ENCODE measurements at places on chromosomes 3 and 15. TPM values are rescaled to one million over a fixed set of nuclear protein-coding genes. Genes with fewer than 3 reads are reported as not detected.

The ARL13B gene
- 22.6 TPM for total RNA-seq

The SLC15A2 gene
- total RNA-seq = 43.1 TPM

The GOLGA6L25 gene
- total RNA-seq = not detected

The USP50 gene
- 0.67 TPM for total RNA-seq

The SLC6A1 gene
- 11.5 TPM for total RNA-seq

The CCDC66 gene
- 31.2 TPM for total RNA-seq

The MAPK6 gene
- 25.0 TPM for total RNA-seq

The SLC6A20 gene
- total RNA-seq = 19.8 TPM

The PIGB gene
- total RNA-seq = 6.3 TPM

The ZCWPW2 gene
- total RNA-seq = 0.46 TPM

The EPB42 gene
- total RNA-seq = not detected

The LXN gene
- total RNA-seq = 13.4 TPM

The PLXNB1 gene
- 234 TPM for total RNA-seq

The LMLN gene
- total RNA-seq = 8.7 TPM

The ARHGEF26 gene
- 101 TPM for total RNA-seq

The WDR6 gene
- total RNA-seq = 113 TPM

The SEMA4B gene
- 58.4 TPM for total RNA-seq

The GOLGA8J gene
- not detected for total RNA-seq

DNA sequence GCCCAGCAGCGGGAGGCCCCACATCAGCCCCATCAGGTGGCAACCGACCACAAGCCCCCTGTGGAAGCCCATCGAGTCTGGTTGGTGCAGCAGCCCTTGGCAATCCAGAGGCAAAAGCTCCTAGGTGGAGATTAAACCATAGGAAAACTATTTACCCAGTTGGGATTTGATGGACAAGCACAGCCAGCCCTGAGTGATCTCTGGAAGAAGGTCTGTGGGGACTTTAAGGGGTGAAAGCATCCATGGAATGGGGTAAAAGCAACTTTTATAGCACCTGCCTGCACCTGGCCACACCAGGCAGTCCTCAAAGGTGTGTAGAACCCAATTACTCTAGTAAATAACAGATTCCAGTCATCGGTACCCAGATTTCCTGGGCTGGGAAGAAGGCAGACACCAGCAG is 206.3 kb downstream of the IGSF11 start:
- H3K4me1 ChIP-seq = no peaks in the 10 kb centered on the region
- no peak overlapping the region for H3K4me3 ChIP-seq
- peak; percentile 21 for DNase-seq
- no peaks in the 10 kb centered on the region for H3K27me3 ChIP-seq

DNA sequence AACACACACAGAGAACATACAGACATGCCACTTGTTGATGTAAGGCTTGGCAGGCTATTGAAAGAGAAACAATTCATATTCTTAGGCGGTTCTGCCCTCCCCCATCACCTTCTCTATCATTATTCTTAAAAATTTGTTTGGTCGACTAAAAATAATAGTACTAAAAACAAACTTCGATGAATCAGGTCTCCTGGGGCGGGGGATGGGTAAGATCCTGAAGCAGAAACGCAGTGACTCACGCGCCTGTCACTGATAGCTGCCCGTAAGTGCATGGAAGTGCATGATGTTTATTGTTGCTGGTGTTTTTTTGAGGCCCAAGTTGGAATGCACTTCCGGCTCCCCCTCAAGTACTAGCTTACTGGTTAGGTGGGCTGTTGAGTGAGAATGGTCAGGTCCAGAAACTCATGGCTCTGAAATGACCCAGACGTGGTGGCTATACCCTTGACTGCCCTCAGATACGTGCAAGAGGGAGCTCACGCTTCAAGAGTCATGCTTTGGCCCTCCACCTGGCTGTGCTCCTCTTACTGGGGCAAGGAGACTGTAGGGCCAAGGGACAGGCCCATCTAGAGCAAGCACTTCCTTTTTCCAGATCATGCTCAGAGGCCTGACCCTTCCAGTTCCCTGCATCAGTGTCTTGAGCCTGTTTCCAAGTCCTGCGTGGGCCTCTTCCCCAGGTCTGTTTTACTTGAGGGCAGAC is 10.9 kb downstream of the SMAD3 start:
- no peak for DNase-seq
- no peaks in the 10 kb centered on the region for H3K36me3 ChIP-seq
- peaks cover 62% of the 10 kb centered on the region for H3K4me1 ChIP-seq
- H3K27me3 ChIP-seq = no peaks in the 10 kb centered on the region
- H3K4me3 ChIP-seq = no peak overlapping the region

GRCh38 chr15:88526247-88526879 is 20.1 kb downstream of the DET1 start:
- H3K4me1 ChIP-seq = no peaks in the 10 kb centered on the region
- no peak overlapping the region for H3K4me3 ChIP-seq
- no peak for DNase-seq

DNA sequence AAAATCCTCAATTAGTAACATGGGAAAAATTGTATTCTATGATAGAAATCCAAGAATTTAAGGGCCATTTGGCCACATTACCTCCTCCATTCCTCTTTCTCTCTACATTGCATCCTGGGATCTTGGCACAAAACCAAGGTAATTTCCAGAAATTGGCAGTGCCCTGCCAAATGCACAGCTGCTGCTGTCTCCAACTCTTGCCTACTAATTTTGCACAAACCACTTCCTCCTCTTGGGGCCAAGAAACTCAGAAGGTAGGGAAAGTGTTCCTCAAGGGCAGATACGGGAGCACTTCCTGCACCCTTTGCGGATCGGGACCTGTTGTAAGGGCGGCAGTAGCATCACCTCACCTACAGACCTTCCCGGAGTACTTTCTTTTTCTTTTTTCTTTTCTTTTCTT is 57.8 kb downstream of the MAP3K13 start:
- no peak overlapping the region for H3K4me3 ChIP-seq
- no peaks in the 10 kb centered on the region for H3K27me3 ChIP-seq
- H3K36me3 ChIP-seq = no peaks in the 10 kb centered on the region
- H3K27ac ChIP-seq = no peak overlapping the region
- DNase-seq = no peak
- H3K4me1 ChIP-seq = no peaks in the 10 kb centered on the region

- H3K4me1 ChIP-seq = peaks cover 52% of the 10 kb centered on the region
- no peaks in the 10 kb centered on the region for H3K27me3 ChIP-seq
- H3K36me3 ChIP-seq = peaks cover 40% of the 10 kb centered on the region
- DNase-seq = no peak
Observed at GRCh38 chr3:184336547-184337398, 627 bp upstream of the FAM131A start.

GRCh38 chr3:128970740-128971047 is 23.2 kb downstream of the CFAP92 start:
- H3K36me3 ChIP-seq = no peaks in the 10 kb centered on the region
- no peak for DNase-seq
- peaks cover 16% of the 10 kb centered on the region for H3K4me1 ChIP-seq
- H3K27me3 ChIP-seq = no peaks in the 10 kb centered on the region
- no peak overlapping the region for H3K27ac ChIP-seq

- no peaks in the 10 kb centered on the region for H3K27me3 ChIP-seq
- H3K36me3 ChIP-seq = no peaks in the 10 kb centered on the region
- peaks cover 5% of the 10 kb centered on the region for H3K4me1 ChIP-seq
- H3K27ac ChIP-seq = peak overlapping the region; percentile 91
- H3K4me3 ChIP-seq = peak overlapping the region; percentile 83
- DNase-seq = no peak
Observed at GRCh38 chr3:152835601-152836102, 721 bp downstream of the P2RY1 start.

DNA sequence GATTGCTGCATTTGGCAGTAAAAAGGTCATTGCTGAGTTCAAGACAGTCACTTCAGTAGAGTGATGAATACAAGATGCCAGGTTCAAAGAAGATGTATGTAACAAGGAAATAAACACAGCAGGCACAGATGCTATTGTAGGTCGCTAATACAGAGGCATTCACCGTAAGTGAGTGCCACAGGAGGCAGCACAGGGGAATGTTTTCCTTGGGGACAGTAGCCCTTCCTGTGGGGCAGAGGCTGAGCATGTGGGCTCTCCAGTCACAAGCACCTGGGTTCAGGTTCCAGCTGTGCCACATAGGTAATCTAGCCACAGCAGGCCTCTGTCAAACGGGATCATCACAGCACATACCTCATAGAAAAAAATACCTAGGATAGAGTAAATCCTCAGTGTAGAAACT is 86.3 kb downstream of the RSL24D1 start:
- no peak overlapping the region for H3K4me3 ChIP-seq
- H3K27ac ChIP-seq = no peak overlapping the region
- no peaks in the 10 kb centered on the region for H3K27me3 ChIP-seq
- no peaks in the 10 kb centered on the region for H3K36me3 ChIP-seq

- DNase-seq = no peak
- H3K4me1 ChIP-seq = peaks cover 21% of the 10 kb centered on the region
- no peaks in the 10 kb centered on the region for H3K36me3 ChIP-seq
- no peak overlapping the region for H3K27ac ChIP-seq
- no peak overlapping the region for H3K4me3 ChIP-seq
Observed at GRCh38 chr3:123758081-123758564, 126.0 kb downstream of the MYLK start.

DNA sequence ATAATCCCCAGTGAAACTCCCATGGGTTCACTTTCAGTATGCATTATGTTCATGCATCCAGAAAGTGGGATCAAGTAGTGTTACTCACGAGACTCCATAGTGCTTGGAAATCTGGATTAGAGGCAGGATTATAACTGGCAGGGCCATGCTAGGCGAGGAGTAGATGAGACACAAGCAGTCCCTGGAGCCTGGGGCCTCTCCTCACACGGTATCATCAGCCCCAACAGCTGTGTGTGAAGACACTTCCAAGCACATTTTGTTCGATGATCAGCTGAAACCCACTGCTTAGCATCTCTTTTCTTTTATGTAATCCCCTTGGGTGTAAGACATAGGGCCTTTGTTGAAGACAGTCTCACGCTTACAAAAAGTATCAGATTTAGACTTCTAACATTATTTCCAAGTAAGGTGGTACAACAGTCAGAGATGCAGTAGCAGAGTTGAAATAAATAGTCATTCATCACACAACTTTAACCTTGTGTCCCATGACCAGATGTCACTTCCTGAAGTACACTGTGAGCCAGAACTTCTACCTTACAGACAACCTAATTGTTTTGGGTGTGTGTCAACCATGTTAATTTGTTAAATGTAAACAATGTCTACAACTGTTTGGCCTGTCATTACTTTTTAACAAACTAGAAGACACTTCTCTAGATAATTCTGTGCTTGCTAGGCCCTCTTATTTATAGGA is 116.9 kb downstream of the GADL1 start:
- H3K4me3 ChIP-seq = no peak overlapping the region
- no peaks in the 10 kb centered on the region for H3K4me1 ChIP-seq
- no peak overlapping the region for H3K27ac ChIP-seq
- H3K36me3 ChIP-seq = no peaks in the 10 kb centered on the region

All from upper lobe of left lung (tissue), 6 donors.